ENCODE measurements at places on chromosomes 12 and 14. TPM values are rescaled to one million over a fixed set of nuclear protein-coding genes. Genes with fewer than 3 reads are reported as not detected.

The TFCP2 gene
- total RNA-seq: 8.3 TPM

The ACSM4 gene
- total RNA-seq: not detected

The CCDC91 gene
- 36.2 TPM for total RNA-seq

The SSTR1 gene
- total RNA-seq: under 0.01 TPM

The ERGIC2 gene
- total RNA-seq: 50.3 TPM

The ST8SIA1 gene
- 6.2 TPM for total RNA-seq

The B3GNT4 gene
- not detected for total RNA-seq

The STXBP6 gene
- 5.8 TPM for total RNA-seq

The RHOJ gene
- total RNA-seq: 3.8 TPM

The FKBP3 gene
- 17.7 TPM for total RNA-seq

The IL22 gene
- not detected for total RNA-seq

The RAPGEF3 gene
- total RNA-seq: 4.3 TPM

The GRIP1 gene
- total RNA-seq: under 0.01 TPM

The TTC9 gene
- 0.29 TPM for total RNA-seq

The OR6C65 gene
- total RNA-seq: not detected

The PRB3 gene
- not detected for total RNA-seq

The REP15 gene
- total RNA-seq: 3.5 TPM

The GZMH gene
- not detected for total RNA-seq

The P2RX2 gene
- total RNA-seq: not detected

The STON2 gene
- total RNA-seq: 49.6 TPM

The A2M gene
- total RNA-seq: 2.9 TPM

The A2ML1 gene
- total RNA-seq: under 0.01 TPM
